M059J (cell line): ENCODE measurements at places on chromosomes 12 and 14.

DNA sequence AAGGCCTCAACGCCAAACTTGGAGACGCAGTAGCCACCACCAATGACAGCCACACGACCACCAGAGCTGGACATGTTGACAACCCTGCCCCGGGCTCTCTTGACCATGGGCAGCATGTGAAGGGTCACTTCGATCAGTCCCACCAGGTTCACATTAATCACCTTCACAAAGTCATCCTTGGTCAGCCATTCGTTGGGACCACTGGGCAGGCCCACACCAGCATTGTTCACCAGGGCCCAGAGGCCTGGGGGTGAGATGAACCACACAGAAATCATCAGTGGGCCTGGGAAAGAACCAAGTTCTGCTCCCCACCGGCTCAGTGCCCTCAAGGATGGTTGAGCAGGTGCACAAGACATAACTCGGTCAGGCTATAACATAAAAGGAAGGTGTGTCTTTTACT, 4.0 kb downstream of the SDR9C7 start:
- no peak for DNase-seq

DNA sequence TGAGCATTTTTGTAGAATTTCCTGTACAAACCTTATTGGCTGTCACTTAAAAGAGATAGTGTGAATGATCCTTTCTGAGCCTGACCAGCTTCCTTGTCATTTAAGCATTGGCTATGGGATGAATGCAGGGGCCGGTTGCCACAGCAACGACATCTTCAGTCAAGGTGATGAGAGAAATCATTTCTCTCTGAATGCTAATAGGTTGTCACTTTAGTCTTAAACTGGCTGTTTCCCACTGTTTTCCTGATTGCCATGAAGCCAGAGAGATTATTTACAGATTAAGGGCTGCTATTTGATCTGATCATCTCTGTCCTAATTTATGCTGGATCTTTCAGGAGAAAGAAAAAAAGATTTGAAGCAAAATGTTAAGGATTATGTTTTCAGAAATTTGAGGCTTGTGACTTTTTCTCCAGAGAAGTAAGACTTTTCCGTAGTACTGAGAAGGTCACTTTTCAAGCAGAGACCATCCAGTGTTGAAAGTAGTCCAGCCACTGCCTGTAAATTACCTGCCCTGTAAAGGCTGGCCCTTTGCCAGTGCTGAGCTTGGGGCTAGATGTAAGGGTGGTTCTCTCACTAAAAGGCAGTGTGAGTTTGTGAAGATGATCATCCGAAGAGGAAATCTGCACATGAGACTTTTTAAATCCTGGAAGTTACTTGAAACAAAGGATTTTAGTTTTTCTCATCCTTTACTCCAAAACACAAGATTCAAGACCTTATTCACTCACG, 235.6 kb downstream of the DACT1 start:
- no peak for DNase-seq

DNA sequence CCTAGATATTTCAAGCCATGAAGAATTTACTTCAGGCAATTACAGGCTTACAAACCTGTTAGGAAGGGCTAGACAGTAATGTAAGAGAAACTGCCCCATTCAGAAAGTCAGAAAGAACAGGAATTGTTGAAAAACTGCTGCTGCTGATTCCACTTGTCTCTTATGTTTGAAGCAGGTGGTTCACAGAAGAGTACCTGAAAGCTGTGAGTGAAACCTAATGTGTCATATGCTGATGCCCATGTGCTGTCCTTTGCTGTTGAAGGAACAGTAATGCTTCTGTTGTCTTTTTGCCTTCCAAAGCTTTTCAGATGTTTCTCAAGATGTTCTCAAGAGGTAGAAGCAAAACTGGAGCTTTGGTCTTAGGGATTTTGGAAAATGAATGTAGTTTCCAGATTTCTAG, 39.0 kb downstream of the MNAT1 start:
- DNase-seq: no peak

DNA sequence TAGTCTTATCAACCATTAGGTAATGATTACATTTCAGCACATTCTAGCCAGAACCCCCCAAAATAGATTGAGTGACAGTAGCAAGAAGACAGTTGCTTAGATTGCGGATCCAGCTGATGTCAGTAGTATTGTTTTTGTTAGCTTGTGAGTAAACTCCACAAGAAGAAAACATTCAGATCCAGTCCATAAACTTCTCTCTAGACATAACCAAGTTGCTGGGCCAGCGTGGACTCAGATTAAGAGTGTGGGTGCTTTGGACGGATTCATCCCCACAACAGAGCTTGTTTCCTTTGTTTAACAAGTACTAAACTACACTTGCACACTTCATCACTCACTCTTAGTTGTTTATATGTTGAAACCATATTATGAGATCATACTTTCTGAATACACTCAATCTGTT, 293.4 kb downstream of the NPAS3 start:
- no peak for DNase-seq

DNA sequence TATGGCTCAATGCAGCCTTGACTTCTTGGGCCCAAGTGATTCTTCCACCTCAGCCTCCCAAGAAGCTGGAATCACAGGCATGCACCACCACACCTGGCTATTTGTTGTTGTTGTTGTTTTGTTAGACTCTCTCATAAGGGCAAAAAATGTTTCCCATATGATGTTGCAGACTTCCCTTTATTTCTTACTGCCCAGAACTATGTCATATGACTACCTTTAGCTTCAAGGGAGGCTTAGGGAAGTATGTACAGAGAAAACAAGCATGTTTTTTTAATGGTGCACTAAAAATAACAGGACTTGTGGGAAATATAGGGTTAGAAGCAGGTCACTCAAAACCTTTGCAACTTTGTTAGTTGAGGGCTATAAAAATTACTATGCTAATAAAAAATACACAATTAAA, 4.3 kb upstream of the GPR19 start:
- no peak for DNase-seq

DNA sequence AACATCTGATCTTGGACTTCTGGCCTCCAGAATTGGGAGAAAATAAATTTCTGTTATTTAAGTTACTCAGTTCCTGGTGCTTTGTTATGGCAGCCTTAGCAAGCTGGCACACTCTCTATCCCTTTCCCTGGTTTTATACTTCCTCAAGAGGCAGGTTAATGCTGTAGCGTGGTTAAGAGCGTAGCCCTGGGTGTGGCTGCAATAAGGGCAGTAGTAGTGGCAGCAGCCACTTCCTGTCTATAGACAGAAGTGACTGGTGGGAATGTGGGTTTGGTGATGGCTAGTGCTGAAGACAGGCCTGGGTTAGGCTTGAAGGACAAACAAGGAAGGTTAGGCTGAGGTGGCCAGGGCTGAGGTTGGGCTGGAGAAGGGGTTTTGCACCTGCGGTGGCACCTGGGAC, 3.6 kb upstream of the LGALS3 start:
- peak; percentile 38 for DNase-seq

DNA sequence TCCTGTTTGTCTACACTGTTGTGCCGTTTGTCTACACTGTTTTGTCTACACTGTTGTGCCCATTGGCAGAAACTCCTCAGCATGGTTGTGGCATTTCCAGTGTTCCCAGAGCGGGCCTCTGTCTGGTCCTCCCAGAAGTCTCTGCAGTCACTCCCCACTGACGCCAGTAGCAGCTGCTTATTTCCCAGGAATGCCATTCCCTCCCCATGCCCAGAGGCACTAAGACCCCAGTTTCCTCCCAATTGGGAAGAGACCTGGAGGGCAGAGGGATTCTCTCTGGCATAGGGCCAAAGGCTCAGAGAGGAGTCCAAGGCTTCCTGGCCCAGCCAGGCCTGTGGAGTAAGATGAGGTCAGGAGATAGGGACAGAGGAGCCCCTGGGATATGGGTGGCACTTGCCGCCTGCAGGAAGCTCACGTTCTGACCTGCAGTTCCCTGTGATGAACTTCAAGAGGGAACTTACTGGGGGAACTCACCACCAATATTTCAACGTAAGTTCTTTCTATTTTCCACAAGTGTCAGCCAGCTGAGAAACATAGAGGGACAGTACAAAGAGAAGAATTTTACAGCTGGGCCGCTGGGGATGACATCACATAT, 69.1 kb downstream of the TNFAIP2 start:
- DNase-seq: no peak

GRCh38 chr12:50728841-50729240, 35.1 kb upstream of the ATF1 start:
- no peak for DNase-seq

DNA sequence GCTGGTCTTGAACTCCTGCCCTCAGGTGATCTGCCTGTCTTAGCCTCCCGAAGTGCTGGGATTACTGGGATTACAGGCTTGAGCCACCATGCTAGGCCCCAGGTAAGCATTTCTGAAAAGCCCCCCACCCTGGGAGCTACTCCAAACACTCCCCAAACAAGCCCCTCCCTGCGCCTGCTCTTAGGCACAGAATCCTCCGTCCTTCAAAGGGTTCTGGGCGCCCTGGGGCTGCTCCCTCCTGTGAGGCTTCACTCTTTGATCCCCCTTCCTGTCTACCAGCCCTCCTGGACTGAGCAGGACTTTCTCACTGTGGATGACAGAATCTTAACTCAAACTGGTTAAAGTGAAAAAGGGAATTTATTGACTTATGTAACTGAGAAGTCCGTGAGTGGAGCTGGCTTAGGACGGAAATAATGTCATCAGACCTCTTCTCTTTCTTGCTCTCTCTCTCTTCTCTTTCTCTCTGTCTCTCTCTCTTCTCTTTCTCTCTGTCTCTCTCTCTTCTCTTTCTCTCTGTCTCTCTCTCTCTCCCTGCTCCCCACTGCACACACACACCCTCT, 66.9 kb upstream of the CLMN start:
- DNase-seq: no peak

DNA sequence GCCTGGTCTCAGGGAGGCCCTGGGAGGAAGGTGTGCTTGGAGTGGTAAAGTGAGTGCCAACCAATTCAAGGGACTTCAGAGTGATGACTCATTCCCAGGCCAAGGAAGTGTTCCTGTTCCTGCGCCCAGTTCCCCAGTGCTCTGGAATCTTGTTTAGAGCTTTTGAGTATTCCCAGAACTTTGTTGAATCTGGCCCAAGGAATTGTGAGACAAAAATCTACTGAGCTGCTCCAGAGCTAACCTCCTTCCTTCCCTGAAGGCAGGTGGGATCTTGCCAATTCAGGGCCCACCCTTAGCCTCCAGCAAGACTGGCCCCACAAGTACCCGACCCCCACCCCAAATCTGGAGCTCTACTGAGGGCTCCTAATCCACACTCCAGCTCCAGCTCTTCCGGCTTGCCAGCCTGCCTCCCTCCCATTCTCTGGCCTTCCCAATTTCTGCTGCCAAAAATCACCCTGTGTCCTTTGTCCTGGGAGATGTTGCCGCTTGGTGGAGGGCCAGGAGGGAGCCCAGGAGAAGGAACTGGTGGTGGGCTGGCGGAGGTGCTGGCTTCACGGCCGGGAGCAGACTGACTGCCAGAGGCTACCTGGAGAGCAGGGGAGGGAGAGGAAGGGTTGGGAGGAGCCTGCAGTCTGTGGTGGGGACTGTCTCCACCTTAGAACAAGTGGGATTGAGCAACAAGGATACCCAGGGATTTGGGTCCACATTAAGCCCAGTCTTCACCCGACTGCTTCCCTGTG, 2.0 kb upstream of the ATN1 start:
- peak; percentile 97 for DNase-seq

GRCh38 chr12:129351481-129351880, 498.2 kb downstream of the GLT1D1 start:
- no peak for DNase-seq

GRCh38 chr12:105156260-105156659, 48.7 kb downstream of the WASHC4 start:
- no peak for DNase-seq

DNA sequence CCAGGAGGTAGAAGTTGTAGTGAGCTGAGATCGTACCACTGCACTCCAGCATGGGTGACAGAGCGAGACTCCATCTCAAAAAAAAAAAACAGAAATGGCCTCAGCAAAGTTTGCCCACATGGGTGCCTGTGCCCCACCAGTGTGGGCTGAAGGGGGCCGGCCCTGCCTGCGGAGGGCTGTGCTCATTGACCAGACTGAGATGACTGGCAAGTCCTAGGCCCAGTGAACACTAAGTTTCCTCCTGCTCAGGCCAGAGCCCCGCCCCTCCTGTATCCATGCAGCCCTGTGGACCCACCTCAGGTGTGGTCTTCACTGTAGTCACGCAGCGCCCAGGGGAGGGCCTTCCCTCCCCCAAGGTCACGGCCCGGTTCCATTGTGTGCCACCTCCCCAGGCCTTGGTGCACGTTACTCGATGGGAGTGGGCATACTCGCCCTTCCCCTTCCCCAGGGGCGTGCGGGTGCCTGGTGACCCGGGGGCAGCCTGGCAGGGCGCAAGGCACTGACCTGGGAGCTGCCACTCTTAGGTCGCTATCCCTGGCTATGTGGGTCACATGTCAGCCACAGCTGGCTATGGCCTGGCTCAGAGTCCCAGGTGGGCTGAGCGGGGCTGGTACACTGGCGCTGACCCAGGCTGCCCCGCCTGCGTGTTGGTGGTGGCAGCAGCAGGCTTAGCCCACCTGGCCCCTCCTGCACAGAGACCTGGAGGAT, 16.1 kb downstream of the INF2 start:
- DNase-seq: no peak

DNA sequence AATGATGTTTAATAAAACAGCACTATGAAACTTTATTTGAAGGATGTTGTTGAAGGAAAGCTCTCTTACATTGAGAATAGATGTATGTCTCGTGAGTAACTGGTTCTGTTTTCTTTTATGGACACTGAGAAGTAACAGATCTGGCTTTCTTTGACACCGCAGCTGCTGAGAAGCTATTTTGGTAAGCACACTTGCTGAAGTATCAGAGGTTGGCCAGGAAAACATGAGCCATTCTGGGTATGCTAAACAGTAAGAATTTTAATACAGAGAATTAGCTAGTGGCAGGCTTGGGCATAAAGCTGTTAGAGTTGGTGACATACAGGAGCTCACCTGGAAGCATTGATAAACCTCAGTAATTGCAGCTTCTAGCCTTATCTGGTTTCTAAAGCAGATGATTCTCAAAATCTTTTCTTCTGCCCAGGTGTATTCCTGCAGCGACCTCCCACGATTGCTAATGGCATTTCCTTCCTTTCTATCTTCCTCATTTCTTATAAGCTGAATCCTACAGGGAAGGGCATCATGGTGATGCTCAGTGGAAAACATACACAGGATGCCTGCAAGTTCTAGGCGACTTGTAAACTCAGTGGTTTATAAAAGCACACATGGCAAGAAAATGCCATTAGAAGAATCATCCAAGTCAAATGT, 291.6 kb upstream of the SLC16A7 start:
- DNase-seq: no peak

DNA sequence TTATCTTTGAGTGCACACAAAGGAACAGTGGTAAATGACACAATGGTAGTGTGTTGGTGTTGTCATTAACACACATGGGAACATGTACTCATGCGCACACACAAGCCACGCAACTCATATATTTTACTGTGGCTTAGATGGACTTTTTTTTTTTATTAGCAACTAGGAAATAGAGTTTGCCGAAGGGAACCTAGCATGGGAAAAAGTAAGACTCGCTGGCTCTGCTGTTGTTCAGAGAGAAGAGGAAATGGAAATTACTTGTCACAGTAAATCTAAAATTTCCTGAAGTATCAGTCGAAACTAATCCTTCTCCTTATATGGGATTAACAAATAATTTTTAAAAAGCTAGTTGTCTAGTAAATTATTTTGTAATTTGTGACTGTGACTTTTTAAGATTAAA, 33.7 kb upstream of the IL22 start:
- DNase-seq: no peak
